ENCODE measurements at places on chromosomes 1 and 21.

- DNase-seq = no peak
These were observed 76.9 kb downstream of the RGS18 start for GRCh38 chr1:192235127-192235526.

DNA sequence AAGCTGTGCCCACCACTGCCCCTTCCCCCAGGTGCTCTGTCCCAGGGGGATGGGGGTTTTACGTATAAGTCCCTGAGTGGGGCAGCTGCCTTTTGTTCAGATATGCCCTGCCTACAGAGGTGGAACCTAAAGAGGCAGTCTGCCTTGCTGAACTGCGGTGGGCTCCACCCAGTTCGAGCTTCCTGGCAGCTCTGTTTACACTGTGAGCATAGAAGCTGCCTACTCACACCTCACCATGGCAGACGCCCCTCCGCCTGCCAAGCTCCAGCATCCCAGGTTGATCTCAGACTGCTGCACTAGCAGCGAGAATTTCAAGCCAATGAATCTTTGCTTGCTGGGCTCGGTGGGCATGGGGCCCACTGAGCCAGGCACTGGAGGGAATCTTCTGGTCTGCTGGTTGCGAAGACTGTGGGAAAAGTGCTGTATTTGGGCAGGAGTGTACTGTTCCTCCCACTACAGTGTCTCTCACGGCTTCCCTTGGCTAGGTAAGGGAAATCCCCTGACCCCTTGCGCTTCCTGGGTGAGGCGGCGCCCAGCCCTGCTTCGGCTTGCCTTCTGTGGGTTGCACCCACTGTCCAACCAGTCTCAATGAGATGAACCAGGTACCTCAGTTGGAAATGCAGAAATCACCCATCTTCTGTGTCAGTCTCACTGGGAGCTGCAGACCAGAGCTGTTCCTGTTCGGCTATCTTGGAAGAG lies 17.6 kb upstream of the RWDD3 start:
- DNase-seq = no peak

DNA sequence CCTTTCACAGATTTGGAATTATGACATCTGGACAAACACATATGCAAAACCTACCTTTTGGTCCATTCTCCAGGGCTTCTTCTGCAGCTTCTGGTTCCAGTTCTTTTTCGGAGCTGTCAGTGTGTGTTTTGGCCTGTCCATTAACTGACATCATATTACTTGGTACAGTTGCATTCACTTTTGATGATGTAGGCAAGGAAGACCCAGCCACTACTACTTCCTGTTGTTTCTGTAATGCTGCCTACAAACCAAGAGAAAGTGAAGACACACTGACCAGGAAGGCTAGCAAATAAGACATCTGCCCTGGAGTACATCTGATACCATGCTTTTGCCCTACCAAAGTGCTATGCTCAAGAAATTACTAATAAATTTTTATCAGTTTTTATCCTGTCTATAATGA lies 31.9 kb downstream of the ACBD3 start:
- no peak for DNase-seq

GRCh38 chr1:89540406-89540970 lies 15.9 kb downstream of the LRRC8B start:
- DNase-seq = peak; percentile 33

DNA sequence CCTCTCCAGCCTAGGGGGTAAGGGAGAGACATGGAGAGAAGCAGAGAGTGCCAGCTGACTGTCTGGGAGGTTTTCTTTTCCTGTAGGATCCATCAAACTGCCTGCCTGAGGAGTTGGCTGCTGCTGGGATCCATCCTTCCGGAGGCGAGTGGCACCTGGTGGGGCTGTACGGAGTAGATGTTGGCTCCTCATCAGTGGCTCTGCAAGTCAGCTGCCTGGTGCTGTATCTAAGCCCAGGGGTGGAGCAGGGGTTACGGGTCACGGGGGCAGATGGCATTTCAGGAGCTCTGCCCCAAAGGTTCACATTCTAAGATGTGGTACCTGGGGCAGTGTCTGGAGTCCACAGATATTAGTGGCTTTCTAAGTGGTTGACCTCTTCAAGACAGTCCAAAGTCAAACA lies 128.0 kb downstream of the ACTL8 start:
- no peak for DNase-seq

- peak; percentile 57 for DNase-seq
These were observed 2.5 kb upstream of the LMO4 start for GRCh38 chr1:87325982-87326738.

GRCh38 chr1:39854738-39855137 lies 28.6 kb downstream of the TRIT1 start:
- DNase-seq = peak; percentile 20

GRCh38 chr1:14987829-14988603 lies 165.5 kb upstream of the TMEM51 start:
- DNase-seq = no peak

GRCh38 chr1:58047265-58047858 lies 499.2 kb downstream of the OMA1 start:
- peak; percentile 45 for DNase-seq

DNA sequence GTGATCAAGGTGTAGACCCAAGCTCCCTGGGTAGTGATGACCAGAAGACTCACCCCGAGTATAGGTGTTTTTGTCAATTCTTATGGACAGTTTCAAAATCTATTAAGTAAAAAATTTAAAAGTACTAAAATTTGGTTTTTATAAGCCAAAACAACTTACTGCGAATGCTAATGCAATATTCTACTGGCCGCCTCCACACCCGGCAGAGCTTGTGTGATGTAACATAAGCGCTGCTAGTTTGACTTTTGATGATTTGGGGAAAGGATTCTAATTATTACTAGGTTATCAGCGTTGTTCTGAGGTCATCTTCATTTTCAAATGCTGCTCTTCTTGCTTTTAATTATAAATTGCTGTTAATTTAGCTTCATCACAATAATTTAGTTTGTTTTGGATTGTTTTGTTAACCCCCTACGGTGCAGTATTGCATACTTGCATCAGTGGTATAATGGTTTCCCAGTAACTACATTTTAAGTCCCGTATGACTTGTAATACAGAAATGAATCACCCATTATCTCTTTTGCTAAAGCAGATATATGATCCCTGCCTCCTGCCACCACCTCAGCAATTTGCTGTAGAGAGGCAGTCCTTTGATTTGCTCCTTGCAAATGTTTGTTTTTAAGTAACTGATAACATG lies 178.0 kb downstream of the SDCCAG8 start:
- no peak for DNase-seq

- DNase-seq = no peak
These were observed 35.6 kb downstream of the EGLN1 start for GRCh38 chr1:231386466-231386865.

DNA sequence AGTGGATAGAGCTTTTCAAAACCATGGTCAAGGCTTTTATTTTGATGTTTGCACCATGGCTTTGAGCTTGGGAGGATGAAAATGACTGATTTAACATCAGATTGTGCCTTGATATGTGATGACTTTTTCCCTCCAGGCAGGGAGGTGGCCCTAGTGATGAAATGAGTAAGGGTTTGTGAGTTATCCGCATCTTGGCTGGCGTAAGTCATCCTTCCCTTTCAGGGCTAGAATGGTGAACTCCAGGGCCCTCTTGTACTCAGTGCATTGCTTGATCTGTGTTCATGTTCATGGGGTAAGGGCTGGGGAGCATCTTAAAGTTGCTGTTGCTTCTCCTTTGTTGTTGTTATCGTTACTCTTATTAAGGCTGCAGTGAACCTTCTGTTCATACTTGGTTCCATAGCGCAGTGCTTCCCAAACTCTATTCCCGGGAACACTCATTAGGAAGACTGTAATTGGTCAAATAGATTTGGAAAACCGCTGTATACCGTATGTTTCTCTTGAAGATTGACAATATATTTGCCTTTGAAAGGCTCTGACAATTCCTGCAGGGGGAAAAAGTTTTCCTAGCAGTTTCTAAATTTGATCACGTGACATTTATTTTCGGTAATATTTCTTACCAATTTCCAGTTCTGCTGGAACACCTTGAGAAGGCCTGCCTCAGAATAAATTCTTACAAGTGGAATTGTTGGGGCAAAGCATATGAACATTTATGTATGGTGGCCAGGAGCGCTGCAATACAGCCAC lies 23.1 kb downstream of the GPR137B start:
- no peak for DNase-seq

- no peak for DNase-seq
These were observed 233.6 kb upstream of the FMN2 start for GRCh38 chr1:239858057-239858456.

GRCh38 chr1:206472024-206472423 lies 1.7 kb downstream of the IKBKE start:
- peak; percentile 65 for DNase-seq

DNA sequence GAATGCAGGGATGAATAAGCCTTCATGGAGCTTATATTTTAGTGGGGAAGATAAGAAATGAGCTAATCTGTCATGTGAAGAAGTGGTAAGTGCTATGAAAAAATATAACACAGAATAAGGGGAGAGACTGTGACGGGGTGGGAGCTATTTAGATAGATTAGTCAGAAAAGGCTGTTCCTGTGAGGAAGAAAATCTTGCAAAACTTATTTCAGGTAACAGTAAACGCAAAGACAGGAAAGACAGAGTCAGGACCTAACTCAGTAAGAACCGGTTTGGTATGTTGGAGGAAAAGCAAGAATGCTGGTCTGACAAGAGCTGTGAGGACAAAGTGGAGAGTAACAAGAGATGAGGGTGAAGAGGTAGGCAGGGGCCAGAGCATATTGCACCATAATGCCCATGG lies 22.0 kb downstream of the GNAI3 start:
- DNase-seq = no peak

GRCh38 chr1:73411479-73411878 lies 786.5 kb downstream of the LRRIQ3 start:
- no peak for DNase-seq

GRCh38 chr1:50651476-50652263 lies 228.4 kb upstream of the DMRTA2 start:
- no peak for DNase-seq

DNA sequence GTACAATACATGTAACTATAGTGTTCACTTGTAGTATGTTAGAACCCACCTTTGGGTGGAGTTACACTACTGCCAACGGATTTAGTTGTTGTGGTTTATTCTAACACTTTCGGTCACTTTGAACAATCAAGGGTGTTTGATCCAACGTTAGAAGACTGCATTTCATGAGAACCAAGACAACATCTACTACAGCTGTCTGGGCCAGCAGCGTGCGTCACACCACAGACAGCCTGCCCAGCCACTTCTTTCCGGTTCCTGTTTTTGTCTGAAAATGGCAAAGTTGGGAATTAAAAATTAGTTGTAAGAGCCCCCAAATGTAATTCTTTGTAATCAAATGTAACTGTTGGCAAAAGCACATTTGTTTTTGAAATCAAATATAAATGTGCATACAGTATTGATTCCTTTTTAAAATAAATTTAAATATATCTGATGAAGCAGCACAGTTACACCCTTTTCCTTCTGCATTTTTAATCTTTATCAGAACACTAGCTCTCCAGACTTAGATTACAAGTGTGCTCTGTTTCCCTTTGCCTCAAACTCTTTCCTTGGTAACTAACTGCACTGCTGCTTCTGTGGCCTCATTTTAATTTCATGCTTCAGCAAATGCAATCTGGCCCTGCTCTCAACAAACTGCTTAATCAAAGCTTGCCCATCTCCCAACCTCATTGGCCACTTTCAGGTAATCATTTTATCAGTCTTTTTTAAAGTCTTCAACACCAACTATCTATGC lies 86.6 kb upstream of the DPH5 start:
- DNase-seq = peak; percentile 82

DNA sequence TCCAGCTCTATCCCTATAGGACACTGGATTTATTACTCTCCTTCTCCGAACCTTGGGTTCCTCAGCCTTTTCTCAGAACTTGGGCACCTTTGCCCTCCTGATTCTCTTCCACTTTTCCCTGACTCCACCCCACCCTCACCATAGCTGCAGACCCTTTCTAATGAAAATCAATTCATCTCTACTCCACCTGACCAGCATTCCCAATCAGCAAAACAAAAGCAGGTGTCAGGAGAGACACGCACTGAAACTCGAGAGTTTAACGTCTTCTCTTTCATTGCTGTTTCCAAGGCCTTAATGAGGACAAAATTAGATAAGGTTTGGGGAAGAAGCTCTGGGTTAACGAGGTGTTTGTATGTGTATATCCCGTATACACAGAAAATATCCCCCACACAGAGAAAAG lies 208.8 kb downstream of the PLPP3 start:
- no peak for DNase-seq

DNA sequence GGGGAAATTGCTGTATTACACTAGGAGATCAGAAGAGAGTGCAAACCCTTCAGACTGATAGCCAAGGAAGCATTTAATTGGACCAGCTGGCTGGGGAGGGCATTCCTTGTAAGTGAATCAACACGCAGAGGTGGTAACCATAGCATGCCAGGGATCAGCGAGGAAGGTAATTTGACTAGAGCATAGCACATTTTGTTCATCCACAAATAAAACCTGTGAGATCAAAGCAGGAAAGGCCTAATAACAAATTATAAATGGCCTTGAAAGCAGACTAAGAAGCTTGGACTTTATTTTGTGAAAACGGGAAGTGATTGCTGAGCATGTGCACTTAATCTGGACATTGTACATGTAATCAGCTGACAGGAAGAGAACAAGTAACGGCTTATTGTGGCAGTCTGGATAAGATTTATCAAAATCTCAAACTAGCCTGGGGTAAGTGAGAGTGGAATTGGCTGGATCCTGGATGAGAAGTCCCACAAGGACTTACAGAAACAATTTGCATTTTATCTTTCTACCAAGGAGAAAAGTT lies 11.7 kb upstream of the CD55 start:
- DNase-seq = no peak

GRCh38 chr1:60068393-60069045 lies 5.1 kb downstream of the C1orf87 start:
- DNase-seq = no peak

DNA sequence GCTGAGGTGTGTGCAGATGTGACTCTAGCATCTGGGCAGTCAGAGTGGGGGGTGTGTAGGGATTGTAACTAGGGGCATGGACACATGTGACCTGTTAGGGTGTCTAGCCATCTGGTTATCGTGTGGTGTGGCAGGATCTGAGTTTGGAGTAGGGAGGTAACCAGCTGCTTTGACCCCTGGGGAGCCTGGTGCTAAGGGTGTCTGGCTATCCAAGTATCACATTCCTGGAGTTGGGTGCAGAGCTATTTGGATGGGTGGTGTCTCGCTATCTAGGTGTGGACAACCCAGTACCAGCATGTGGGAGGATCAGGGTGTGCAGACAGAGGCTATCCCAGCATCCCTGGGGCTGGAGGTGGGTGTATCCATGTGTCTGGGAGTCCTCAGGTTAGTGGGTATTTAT lies 4.7 kb downstream of the PTPRU start:
- no peak for DNase-seq

- no peak for DNase-seq
These were observed 7.3 kb downstream of the GLMN start for GRCh38 chr1:92291372-92291999.

- DNase-seq = no peak
These were observed 29.6 kb upstream of the PRRX1 start for GRCh38 chr1:170634293-170634692.
